NCI-H1092 treated with DMSO at 0.1 percent for 48 hours (cell line): ENCODE measurements at places on chromosomes 5 and 9.

GRCh38 chr5:1356873-1357787 lies 12.2 kb upstream of the CLPTM1L start:
- DNase-seq = no peak

DNA sequence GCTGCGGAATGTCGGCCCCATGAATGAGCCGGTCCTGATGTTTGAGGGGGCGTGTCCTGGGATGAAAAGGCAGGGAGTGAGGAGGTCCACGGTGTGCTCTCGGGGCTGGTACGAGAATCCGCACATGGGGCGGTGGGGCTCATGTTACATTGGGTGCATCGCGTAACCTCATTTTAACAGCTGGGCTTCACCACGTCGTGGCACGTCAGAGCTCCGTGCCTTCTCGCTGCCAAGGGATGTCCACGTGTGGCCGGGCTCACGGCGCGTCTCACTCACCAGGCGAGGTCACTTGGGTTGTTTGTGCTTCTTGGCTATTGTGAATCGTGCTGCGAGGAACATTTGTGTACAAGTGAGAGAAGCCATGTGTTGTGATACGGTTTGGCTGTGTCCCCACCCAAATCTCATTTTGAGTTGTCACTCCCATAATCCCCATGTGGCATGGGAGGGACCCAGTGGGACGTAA lies 29.1 kb upstream of the IRX4 start:
- DNase-seq = no peak

GRCh38 chr9:107060062-107060461 lies 197.1 kb downstream of the ZNF462 start:
- no peak for DNase-seq

GRCh38 chr5:76363352-76364225 lies 39.5 kb upstream of the IQGAP2 start:
- no peak for DNase-seq

DNA sequence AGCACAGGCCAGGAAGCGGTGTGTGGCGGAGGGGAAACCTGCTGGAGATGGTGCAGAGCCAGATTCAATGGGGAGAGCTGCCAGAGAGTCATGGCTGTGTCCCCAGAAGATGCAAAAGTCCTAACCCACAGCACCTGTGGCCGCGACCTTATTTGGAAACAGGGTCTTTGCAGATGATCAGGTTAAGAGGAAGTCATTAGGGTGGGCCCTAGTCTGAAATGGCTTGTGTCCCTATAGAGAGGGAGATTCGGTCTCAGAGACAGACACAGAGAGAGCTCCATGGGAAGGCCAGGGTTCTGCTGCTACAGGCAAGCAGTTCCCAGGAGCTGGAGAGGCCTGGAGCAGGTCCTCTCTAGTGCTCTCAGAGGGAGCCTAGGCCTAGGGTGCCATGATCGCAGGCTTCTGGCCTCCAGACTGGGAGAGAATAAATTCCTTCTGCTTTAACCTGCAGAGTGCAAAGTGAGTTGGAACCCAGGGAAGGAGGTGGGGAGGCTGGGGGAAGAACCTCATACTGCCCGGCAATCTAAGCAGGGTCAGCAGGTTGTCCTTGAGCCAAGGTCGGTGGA lies 1.9 kb upstream of the LPCAT1 start:
- no peak for DNase-seq

- DNase-seq = no peak
These were observed 66.0 kb downstream of the AMBP start for GRCh38 chr9:114012126-114012525.

- no peak for DNase-seq
These were observed 88.4 kb upstream of the FST start for GRCh38 chr5:53392073-53392472.

DNA sequence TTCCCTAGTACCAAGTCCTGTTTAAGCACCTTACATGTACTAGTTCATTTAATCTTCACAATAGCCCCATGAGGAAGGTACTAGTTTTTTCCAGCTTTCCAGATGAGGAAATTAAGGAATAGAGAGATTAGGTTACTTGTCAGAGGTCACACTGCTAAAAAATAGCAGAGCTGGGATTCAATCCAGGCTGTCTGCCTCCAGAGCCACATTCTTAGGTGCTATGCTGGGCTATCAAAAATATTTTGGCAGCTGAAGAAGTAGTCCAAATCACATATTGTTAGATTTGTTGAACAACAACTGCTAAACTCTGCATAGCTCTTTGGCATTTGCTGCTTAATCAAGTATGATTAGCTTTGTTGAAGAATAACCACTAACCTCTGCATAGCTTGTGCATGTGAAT lies 591.5 kb upstream of the KLF4 start:
- no peak for DNase-seq

GRCh38 chr5:56037531-56038010 lies 42.8 kb upstream of the IL6ST start:
- no peak for DNase-seq

GRCh38 chr9:82679472-82679871 lies 383.5 kb downstream of the RASEF start:
- DNase-seq = no peak

DNA sequence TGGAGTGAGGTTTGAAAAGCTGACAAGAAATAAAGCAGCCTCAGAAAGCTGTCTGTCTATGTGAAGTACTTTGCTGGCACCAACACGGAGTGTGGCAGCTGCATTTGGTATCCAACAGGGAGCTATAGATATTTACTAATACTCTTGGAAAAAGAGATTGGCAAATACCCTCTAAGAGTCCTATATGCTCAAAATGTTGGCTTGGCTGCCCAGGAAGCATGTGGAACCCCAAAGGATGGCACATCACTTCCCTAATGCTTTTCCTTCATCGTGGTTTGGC lies 398.3 kb downstream of the TLE4 start:
- peak; percentile 84 for DNase-seq

DNA sequence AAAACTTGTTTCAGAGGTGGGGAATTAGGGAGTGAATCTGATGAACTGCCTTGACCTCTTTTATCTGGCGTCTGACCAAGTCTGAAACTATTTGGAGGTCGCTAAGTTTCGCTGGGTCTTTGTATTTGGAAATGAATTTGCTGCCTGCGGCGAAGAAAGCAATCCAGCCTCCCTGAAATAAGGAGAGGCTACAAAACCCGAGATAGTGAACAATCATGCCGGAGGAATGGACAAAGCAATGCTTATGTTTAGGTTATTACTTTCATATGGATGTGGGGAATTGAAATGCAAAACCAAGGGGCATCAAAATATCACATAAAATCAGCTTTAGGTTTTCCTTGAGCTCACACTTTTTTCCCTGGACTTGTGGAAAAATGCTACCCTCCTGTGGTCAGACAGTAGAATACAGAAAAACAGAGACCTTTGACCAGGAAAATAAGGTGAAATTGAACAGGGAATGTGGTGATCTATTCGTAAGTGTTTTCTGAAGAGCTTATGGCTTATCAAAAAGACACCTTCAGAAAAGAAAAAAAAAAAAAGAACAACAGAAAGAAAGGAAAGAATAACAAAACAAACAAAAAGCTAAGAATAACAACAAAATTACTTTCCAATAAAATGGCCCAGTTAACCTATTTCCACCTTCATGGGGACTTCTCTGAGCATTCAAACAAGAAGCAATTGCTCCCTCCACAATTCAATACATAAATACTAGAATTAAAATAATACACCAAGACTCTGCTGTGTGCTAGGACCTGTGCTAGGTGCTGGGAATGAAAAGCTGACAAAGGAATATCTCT lies 68.6 kb upstream of the DPYSL3 start:
- DNase-seq = peak; percentile 32

GRCh38 chr5:149271716-149272563 lies at the start of gene AFAP1L1:
Gene AFAP1L1 (plus strand): TSS chr5:149271859. CDS start chr5:149271969, 110 bp downstream.
- peak; percentile 8 for DNase-seq

GRCh38 chr5:92916036-92916435 lies 665.0 kb downstream of the NR2F1-AS1 start:
- no peak for DNase-seq

DNA sequence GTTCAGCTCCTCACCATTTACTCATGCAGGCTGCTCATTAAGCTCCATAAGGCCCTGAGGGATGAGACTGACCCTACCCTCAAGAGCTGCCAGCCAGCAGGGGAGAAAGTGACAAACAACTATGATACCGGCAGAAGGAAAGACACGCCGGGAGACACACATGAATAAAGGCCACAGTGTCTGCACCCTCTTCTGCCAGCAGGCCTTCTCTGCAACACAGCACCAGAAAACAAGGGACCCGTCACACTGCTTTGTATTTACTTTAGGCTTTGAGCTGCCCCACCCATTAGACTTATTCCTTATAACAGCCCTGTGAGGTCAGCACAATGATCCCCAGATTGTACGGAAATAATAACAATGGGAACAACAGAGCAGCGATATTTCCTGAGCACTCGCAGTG lies 7.2 kb downstream of the GABBR2 start:
- no peak for DNase-seq

DNA sequence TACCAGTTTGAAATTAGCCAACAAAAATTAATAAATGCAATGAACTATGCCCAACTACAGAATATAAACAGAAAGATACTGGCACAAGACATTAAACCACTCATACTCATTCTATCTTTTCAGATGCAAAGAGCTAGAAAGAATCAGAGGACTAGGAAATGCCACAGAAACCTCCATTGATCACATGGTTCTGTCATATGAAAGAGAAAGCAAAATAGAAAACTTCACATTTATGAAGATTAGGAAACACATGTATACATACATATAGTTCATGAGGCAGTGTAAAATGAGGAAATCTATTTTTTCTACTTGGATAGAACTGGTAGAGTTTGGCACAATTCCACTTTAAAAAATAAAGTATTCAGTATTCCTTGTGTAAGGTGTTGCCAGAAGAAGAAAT lies 275.1 kb upstream of the PTGER4 start:
- no peak for DNase-seq

GRCh38 chr5:83072966-83073365 lies 4.2 kb downstream of the TMEM167A start:
- DNase-seq = no peak

DNA sequence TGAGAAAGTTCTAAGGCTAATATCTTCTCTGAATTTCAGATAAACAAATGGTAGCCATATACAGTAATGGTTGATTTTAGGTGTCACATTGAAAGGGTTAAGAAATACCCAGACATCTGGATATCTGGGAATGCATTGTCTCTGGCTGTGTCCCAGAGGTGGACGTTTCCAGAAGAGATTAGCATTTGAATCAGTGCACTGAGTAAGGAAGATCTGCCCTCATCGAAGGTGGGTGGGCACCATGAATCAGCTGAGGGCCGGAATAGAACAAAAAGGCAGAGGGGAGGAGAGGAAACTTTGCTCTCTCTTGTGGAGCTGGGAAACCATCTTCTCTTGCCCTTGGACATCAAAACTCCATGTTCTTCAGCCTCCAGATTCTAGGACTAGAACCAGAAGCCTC lies 554.4 kb downstream of the IRX1 start:
- DNase-seq = no peak

DNA sequence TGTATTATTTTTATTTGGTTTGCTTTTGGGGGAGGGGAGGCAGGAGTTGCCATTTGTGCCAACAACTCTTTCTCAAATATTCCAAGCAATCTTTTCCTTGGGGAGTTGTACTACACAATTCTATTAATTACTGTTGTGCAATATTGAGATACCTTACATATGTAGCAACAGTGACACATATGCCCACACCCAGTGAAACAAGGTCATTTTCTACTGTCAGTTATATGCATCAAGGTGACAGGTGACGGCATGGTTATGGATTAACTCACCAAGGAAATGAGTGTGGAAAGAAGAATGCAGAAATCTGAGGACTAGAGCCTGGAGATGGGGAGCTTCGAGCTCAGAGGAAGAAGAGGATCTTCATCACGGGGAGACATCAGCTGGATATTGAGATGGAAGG lies 17.9 kb upstream of the MSMP start:
- DNase-seq = no peak

DNA sequence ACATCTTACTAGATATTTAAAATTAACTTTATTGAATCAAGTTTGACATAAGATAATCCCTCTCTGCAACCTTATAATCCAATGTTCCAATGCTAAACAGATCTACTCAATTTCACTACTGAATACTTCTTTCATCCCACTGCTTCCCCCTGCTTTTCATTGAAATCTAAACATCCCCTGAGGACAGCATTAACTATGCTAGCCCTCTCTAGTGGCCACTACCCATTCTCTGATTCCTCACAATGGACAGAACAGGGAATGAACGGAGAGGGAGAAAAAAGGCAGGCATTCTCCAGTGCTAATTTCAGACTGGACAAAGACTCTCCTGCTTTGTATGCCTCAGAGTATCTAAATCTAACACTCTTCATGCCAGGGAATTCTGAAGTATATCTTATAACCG lies 54.3 kb upstream of the RGS7BP start:
- DNase-seq = no peak

DNA sequence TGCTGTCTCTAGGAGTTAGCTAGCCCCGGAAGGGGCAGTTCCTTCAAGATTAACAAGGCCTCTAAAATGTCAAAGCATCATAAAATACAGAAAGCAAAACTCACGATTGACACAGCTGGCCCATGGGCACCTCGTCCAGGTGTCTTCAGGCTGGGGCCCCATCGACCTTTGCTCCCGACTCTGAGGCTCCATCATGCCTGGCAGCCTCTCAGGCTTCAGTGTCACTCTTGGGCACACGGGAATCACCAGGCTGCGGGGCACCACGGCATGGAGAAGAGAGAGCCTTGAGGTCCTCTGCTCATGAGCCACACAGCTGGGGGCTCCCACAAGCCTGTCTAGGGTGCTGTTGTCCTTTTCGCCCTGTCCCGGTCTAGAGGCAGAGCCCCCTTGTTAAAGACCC lies 161.2 kb downstream of the GAPVD1 start:
- DNase-seq = no peak

DNA sequence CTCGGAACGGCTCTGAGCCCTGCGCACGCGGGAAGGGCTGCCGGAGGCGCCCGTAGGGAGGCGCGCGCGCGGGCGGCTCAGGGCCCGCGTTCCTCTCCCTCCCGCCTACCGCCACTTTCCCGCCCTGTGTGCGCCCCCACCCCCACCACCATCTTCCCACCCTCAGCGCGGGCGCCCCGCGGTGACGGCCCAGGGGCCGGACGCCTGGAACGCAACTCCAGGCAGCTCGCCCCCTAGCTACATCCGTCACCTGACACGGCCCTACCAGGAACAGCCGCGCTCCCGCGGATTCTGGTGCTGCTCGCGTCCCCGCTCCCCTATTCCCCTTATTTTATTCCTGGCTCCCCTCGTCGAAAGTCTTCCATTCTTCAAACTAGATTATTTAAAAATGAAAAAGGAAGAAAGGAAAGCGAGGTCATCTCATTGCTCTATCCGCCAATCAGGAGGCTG lies at the start of gene CDKN2B-AS1:
Gene CDKN2B-AS1, plus strand, starts transcription at position 236 of the 450 bp plus-strand sequence.
- DNase-seq = peak; percentile 98

- peak; percentile 33 for DNase-seq
These were observed 539.9 kb downstream of the BRINP1 start for GRCh38 chr9:118829334-118829733.

- DNase-seq = no peak
These were observed 104.0 kb downstream of the SERINC5 start for GRCh38 chr5:80151890-80152289.
